ENCODE measurements at places on chromosomes 5 and 9.

DNA sequence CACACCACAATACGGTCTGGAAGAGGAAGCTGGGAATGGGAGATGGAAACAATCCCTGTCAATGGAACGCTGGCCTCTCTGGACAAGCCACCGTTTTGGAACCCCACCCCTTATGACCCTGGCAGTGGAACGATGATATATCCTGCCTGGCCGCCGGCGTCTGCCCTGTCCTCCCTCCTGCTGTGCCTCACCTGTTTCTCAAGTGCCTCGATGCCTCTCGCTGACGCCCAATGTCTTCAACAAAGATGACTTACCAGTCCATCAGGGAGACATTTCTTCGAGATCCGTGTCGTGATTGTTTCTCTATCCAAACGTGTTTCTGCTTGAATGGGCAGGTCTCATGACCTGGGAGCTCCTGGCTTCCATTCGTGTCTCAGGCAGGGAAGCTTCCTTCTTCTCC, 476.5 kb downstream of the SPATA31A7 start:
- DNase-seq: no peak

DNA sequence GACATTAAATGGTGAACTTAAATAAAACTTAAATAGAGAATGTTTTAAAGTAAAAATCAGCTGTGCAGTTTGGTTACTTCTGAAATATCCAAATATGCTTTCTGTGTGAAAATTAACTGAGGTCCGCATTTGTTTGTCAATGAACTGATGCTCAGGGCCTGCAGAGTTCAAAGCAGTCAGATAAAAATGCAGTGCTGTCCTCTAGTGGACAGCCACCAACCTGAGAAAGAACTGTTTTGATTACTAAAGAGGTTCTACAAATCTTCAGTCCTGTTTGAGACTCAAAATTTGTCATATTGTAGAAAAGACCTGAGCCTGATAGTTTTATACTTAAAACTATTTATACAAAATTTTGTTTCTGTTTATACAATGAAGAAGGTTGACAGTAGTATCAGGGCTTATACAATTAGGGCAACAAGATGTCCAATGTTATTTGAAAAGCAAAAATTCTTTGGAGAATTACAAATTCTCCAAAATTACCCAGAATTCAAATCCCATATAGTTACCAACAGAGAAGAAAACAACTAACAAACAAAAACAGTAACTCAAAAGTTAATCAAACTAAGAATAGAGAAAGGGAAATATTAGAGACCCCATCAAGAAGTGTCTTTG, 232.3 kb upstream of the TBCA start:
- no peak for DNase-seq

GRCh38 chr5:54944364-54944763, 41.0 kb downstream of the ESM1 start:
- no peak for DNase-seq

- DNase-seq: no peak
These were observed 36.1 kb upstream of the LPAR1 start for GRCh38 chr9:111074395-111074794.

GRCh38 chr5:171595801-171596231, 176.4 kb downstream of the FGF18 start:
- no peak for DNase-seq

GRCh38 chr5:76818844-76819831, at the start of gene F2RL1:
F2RL1 (plus strand) TSS chr5:76819030; CDS start chr5:76819183, 153 bp downstream.
- DNase-seq: no peak

- DNase-seq: no peak
These were observed 493.6 kb downstream of the GADD45G start for GRCh38 chr9:90098408-90098807.

DNA sequence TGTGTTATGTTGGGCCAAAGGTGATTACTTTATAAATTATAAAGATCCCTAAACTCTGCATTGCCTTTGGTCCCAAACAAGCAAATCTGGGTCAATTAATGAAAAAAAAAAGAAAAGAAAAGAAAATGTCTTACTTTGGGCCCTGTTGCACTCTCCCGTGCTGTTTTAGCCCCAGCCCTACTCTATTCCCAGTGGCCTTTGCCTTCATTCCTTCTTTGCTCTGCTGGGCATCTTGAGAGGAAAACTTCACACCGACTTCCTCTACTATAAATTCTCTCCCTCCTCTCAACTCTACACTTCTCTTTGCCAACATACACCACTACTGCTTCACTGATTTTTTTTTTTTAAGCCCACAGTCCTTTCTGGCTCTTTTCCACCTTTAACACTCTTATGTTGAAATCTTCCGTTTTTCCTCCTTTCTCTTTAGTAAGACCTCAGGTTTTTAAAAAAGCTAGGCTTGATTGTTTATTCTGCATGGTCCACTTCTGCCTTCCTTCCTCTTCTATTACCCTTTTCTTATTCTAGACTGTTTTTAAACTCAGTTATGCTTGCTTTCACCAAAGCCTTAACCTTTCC, 4.5 kb upstream of the MSMP start:
- no peak for DNase-seq

- peak; percentile 84 for DNase-seq
These were observed 2.1 kb upstream of the TRAF1 start for GRCh38 chr9:120928483-120929228.

DNA sequence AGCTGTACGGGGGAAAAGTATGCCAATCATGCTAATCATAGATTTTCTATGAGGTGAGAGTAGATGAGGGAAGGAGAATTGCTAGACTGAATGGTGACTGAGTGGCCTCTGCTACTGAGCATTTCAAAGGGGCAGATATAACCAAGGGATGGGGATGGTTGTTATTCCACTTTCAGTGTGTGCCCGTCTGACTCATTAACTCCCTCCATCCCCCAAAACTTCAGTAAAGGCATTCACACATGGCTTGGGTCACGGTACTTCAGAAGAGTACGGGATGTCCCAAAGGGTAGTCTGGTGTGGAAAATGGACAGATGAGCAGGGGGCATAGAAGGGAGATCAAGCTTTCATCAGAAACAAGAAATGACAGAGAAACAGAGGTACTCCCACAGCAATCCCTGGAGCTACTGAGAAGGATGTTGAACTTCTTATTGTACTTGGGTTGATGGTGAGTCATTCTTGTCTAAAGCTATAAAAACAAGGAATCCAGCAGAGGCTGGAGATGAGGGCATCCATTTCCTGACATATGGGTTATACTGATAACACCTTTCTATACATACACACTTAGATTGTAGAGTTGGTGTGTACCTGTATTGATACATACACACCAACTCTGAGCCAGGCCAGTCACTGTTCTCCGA, 8.9 kb upstream of the TLE4 start:
- no peak for DNase-seq

DNA sequence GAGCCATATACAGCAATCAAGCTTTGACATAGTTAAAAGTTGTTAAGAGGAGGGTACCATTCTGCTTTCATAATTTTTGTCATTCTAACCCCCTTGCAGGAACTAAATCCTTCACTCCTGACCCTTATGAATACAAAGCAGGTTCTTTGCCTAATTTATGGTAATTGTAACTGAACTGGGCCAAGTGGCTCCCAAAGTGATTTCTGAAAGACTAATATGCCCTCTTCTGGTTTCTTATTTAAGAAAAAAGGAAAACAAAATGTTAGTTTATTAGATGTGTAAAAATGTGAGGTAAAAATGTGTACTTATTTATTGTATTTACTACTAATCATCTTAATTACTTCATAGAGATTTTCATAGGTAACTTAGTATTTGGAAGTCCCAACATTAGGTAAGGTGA, 268.5 kb downstream of the BNC2 start:
- DNase-seq: no peak

DNA sequence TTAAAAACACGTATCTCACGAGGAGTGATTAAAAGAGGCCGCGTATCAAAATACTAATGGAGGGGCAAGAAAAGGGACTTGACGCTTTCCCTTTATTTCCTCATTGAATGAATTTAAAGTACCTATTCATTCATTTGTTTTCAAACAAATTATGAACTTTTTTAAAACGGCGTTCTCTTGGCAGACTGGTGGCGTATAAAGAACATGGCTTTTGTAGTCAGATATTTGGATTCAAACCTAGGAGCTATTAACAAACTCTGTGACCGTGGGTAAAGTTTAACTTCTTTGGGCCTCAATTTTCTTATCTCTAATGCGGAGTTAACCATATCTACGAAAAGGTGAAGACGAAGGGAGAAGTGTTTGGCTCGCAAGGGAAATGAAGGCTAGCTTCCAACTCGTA, 876 bp downstream of the CAAP1 start:
- DNase-seq: no peak

GRCh38 chr5:4019841-4020240, 424.2 kb downstream of the IRX1 start:
- no peak for DNase-seq

DNA sequence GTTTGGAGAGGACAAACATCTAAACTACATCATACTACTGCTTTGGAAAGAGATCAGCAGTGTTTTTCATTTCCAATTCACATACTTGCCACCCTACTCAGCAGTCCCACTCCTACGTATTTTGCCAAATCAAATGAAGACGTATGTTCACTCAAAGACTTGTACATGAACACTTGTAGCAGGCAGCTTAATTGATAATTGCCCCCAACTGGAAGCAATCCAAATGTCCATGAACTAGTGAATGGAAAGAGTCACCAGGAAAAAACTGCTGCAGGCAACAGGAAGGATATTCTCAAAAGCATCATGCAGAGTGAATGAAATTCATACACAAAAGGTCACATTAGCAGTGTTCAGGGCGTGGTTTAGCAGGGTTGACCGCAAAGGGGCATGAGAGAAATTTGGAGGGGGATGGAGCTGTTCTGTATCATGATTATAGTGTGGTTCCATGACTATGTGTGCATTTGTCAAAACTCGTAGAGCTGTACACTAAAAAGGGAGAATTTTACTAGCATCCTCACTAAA, 38.8 kb downstream of the PAEP start:
- no peak for DNase-seq

DNA sequence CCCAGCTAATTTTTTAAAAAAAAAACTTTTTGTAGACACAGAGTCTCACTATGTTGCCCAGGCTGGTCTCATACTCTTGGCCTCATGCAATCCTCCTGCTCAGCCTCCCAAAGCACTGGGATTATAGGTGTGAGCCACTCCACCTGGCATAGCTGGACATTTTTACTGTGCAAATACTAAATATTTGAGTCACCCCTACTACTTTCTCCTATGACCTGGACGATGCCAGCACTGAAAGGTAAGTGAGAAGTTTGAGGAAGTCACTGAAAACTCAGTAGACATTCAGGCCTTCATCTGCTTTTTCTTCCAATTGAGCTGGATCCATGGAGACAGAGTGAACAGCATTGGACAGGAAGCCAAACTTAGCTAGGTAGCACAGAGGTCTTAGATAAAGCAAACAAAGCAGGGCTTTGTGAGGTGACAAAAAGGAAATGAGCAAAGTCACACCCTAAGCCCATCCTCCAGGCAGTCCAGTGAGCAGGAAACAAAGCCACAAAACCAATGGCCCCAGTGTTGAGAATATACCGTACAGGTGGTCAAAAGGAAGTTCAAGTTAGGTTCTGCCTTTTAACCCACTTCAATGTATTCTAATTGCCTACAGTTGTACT, 192.6 kb upstream of the RASA1 start:
- no peak for DNase-seq

GRCh38 chr5:148993283-148993936, 69.5 kb downstream of the SH3TC2 start:
- no peak for DNase-seq

- DNase-seq: no peak
These were observed 43.6 kb downstream of the NLN start for GRCh38 chr5:65765582-65765981.

- DNase-seq: no peak
These were observed 140.4 kb downstream of the ESM1 start for GRCh38 chr5:54844905-54845566.

DNA sequence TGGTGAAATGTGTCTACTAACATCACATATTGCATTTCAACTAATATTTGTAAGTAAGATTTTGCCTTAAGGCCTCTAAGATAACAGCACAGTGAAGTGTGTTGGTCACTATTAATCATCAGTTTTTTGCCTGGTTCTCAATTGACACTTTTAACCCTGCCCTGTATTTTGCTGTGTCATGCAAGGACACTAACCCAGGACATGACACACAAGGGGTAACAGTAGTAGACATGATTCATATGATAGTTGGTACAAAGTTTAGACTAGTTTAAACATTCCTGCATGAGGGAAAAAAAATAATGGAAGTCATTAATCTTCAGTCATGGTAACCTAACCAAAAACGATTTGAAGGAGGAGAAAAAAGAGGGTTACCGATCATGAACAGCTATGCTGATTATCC, 207.0 kb downstream of the DEPDC1B start:
- no peak for DNase-seq

DNA sequence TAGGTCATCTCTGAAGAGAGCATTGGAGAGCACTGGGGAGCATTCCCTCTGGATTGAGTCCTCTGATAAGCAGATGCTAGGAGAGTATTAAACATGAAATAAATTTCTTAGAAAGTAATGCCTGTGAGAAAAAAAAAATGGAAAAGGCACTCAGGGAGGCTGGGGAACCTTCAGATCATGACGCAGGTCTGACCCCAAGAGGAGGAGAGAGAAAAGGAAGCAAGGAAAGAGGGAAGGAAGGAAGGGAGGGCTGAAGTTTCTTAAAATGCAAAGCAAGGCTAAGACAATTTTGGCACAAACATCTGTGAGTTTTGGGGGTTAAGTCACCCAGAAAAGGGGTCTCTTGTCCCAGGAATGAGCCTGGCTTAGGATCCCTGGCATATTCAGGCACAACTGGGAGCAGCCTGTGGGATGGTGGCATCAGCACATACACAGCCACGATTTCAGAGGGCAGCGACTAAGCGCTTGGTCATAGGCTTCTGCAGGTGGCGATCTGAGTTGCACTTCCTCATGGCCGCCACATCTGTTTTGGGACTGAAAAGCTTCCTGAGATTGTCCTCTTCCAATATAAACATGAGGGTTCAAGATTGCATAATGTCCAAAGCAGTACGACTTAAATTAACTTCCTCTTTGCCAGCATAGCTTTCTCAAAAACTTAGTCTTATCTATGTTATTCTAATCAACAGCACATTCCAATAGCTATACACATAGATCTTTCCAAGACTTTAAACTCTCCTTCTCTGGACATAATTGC, 692.7 kb downstream of the DNAH5 start:
- DNase-seq: no peak

- no peak for DNase-seq
These were observed 26.0 kb upstream of the SVEP1 start for GRCh38 chr9:110605565-110605964.

DNA sequence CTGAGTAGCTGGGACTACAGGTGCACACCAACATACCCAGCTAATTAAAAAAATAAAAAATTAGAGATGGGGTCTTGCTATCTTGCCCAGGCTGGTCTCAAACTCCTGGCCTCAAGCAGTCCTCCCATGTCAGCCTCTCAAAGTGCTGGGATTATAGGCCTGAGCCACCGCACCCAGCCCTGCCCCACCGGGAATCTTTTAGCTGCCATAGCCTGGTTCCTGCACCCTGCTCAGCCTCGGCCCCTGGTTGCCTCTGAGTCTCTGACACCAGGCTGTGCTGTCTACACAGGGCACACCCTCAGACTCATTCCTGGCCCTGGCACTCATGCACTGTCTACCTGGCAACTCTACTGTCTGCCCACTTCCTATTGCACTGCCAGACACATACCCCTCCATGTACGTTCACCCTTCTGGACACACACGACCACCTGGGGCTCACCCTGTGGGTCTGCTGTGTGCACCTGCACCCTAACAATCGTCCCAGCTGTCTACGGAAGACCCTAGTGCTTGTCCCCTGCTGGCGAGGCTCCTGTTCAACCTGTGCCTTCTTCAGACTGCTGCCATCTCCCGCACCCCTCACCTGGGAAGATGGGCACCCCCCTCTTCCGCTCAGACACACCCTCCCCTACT, 1.4 kb downstream of the PROP1 start:
- no peak for DNase-seq

Data from ovary (tissue), 10 donors.